NCI-H2107 (cell line): ENCODE measurements at places on chromosomes 7 and 10.
A peak's percentile ranks its signal among the peaks of the same experiment; 100 is the strongest.

- DNase-seq, result no peak
Measured at GRCh38 chr10:103793429-103793828, 61.9 kb downstream of the SH3PXD2A start.

GRCh38 chr7:37322831-37323230, 125.8 kb downstream of the ELMO1 start:
- no peak for DNase-seq

DNA sequence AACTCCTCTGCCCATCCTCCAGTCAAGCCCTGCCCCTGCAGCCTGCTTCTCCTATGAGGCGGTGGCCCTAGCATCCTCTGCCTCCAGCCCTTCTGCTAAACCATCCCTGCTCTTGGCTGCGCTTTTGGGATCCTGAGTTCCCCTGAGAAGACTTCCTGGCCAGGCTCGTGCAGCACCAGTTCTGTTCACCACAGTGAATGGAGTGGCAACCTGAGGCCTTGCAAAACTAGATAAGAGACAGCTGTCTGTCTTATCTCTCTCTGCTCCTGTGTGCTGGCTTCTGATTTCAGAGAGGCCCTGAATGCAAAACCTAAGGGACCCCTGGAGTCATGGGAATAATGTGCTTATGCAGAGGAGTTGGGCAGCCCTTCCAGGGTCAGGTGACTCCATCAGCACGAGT, 119.2 kb downstream of the TMEM178B start:
- no peak for DNase-seq

- DNase-seq, result no peak
Measured at GRCh38 chr10:129589546-129589945, 122.5 kb downstream of the MGMT start.

GRCh38 chr10:33900596-33900995, 566.1 kb upstream of the NRP1 start:
- no peak for DNase-seq

DNA sequence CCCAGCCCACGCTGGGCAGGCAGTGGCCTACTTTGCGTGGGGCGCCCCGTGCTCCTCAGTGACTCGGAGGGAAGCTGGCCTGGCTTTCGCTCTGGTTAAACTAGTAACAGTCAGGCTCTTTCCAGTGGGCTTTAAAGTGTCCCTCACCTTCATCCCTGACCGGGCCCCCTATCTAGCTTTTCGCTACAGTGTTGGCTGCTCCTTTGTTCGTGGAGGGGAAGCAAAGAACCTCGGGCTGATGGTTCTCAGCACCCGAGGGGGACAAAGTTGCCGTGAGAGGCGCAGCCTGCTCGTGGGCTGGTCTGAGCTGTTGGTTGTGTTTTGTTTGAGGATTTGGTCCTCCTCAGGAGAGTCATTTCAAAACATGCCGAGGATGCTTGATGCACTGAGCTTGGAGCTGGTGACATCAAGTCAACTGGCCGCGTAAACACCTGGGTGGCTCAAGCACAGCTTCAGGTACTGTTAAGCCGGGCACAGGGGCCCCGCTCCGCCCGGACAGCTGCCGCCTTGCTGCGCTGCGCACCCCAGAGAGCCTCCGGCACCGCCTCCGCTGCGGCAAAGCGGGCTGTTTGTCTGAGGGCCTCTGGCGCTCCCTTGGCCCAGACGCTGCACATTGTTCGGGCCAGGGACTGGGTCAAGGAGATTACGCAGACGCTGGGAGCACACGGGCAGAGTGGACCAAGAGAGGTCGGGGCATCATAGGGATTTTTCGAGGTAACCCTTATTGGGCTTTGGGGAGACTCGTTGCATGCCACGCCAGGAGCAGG, 1.6 kb downstream of the DLX6 start:
- no peak for DNase-seq

DNA sequence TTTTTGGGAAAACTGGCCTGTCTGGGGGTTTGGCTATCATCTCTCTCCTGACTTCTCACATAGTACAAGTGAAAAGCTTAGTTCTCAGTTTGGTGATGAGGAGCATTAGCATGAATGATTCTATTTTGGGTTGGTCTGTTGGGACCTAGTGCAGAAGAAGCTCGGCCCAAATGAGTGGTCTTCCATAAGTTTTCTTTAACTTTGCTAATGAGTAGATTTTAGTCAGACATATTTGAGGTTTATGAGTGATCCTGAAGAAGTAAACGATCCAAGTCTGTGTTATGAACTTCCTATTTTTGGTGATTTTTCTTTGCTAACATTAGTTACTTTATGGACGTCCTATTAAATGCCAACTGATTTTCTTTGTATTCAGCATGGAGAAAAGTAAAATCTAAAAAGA, 51.7 kb upstream of the CALD1 start:
- no peak for DNase-seq

GRCh38 chr10:104045151-104046089, 40.3 kb downstream of the COL17A1 start:
- no peak for DNase-seq

GRCh38 chr10:26391701-26392695, 46.1 kb upstream of the APBB1IP start:
- no peak for DNase-seq

- DNase-seq, result no peak
Measured at GRCh38 chr10:59900048-59900727, 6.2 kb downstream of the CCDC6 start.

- DNase-seq, result no peak
Measured at GRCh38 chr7:73312831-73313520, 4.3 kb upstream of the NSUN5 start.

DNA sequence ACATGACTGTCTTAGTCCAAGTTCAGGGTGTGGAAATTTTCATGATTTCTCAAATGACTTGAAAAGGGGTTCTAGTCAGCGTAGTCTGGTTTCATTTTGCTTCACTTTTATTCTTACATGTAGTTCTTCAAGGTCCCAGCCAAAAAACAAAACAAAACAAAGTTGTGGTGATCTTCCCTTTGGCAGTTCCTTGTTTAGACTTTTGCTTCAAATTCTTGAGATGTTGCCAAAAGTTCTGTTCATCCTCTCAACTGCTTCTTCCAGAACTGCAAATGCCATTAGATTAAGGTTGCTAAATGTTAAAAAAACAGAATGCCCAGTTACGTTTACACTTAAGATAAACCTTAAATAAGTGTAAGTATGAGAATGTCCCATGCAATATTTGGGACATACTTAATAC, 370.8 kb upstream of the LRRTM3 start:
- no peak for DNase-seq

DNA sequence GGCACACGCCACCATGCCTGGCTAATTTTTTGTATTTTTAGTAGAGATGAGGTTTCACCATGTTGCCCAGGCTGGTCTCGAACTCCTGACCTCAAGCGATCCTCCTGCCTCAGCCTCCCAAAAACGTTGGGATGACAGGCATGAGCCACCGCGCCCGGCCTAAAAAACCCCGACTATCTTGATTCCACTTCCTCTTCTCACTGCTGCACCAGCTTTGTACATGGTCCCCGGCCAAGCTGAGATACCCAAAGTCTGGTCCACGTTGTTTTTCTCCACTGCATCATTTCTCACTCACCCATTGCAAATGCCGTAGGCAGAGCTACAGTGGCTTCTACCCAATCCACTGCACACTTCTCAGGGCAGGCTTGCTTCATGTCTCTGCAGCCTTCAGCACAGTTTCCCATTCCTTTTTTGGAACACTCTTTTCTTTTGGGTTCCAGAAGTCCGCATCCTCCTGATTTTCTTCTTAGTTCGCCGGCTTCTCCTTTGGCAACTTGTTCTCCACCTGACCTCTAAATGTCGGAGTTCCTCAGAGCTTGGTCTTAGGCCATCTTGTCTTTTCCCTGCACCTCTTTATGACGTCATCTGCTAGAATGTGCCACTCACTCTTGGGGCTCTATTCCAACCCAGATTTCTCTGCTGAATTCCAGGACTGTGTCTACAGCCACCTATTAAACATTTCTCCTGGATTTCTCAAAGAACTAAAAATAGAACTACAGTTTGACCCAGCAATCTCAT, 6.0 kb upstream of the GNB2 start:
- no peak for DNase-seq

DNA sequence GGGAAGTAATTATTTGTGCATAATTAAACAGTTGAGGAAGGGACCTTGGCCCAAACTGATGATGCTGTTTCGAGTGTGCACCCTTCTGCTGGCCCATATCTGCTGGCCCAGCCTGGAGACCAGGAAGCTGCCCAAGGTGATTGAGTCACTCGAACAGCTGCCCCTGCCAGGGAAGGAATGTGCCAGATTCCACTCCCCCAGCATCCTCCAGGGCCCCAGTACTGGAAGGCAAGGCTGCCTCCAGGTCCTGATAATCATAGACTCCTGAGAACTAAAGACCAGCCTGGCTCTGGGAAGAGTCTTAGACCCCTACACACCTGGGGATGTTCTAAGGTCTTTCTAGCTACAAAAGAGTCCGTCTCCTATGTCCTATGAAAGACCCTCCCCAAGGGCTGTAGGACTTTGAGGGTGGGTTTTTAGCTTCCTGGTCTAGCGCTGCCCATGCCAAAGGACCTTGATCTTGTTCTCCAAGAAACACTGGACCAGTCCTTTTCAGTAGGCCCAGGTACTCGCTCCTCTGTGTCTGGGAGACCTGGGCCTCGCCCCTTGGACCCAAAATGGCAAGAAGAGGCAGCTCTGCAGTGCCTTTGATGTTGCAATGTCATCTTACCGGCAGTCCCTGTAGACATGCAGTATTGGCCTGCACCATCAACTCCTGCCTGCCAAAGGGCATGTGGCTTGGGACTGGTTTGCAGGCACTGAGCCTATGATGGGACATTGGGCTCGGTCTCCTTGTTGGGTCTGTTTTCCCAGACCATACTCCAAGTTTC, 103.2 kb upstream of the GPR26 start:
- DNase-seq, result no peak

GRCh38 chr10:21993360-21994001, 10.0 kb downstream of the DNAJC1 start:
- DNase-seq, result no peak

DNA sequence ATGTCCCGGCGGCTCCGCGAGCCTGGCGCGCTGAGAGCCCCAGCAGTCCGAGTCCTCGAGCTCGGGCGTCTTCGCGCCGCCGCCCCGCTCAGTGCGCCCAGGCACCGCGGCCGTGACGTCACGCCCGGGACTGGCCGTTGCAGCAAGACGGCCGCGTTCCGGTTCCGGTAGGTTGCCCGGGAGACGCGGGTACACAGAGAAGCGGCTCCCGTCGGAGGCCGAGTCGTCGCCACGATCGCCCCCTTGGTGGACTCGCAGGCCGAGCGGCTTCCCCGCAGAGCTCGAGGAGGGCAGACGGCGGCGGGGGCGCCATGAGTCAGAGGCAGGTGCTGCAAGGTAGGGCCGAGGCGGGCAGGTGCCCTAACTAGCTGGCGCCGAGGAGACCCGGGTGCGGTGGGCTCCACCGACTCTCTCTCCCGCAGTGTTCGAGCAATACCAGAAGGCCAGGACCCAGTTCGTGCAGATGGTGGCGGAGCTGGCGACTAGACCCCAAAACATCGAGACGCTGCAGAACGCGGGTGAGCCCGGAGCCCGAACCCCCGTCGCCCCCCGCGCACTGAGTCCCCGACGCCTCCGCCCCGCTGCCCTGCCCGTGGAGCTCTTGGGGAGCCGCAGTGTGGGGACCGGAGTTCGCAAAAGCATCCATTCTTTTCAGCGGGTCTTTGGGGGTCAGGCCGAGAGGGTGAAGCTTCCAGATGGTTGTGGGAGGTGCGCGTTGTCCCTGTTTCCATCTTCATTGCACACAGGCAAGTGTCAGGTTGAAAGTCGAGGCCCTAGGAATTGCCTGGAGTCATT, at the start of gene SPAG6:
TSS of gene SPAG6 (plus strand) at position 196 of the 795 bp plus-strand sequence. CDS start at position 312, 116 bp downstream.
- DNase-seq, result peak; percentile 38

- DNase-seq, result no peak
Measured at GRCh38 chr7:26995666-26996065, 100.1 kb downstream of the HOXA1 start.

DNA sequence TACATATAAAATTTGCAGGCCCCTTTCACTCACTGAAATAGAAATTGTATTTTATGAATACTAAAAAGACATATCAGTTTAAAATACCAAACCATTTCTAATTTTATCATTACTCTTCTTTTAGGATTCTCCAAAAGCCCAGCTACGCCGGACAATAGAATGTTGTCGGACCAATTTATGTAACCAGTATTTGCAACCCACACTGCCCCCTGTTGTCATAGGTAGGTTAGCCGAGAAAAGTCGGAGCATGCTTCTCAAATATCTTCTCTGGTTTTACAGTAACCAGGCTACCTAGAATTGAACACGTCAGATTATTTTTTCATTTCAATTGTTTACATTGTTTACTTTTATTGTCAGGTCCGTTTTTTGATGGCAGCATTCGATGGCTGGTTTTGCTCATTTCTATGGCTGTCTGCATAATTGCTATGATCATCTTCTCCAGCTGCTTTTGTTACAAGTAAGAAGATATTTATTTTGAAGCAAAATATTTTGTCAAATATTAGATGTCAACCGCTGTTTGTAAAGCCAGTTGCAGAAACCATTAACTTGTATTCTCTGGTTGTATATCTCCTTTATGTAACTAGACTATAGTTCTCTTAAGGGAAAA, 57.6 kb downstream of the MMRN2 start:
- DNase-seq, result peak; percentile 6

DNA sequence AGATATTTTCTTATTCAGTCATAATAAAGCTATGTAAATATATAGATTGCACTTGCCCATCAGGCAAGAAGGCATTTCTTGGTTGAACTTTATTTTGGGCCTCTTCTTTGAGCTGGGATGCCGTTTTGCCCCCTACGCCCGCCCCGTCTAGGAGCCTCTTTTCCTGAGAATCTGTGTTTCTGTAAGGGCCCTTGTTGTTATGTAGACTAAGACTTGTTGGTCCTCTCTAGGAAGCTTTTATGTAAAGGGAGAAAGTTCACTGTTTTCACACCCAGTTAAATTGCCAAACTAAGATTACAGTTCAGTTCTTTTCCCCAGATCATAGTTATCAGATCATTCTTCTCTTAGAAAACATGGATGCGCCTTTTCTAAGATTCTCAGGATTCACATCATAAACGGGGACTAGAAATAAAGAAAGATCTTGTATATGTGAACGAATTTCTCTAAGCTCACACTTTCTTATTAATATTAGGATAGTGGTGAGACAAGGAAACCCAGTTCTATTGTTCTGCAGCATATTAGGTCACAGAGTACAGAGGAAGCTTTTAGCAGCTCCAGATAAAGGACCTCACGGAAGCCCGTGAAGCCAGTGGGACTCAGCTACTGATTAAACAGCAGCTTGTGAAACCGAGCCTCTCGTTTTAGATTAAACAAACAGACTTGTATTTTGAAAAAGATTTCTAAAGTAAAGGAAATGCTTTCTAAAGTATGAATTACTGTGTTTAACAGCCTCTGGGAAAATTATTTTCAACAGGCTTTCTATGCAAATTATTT, 3.8 kb downstream of the LMTK2 start:
- DNase-seq, result no peak
